ENCODE measurements at places on chromosomes 2 and 18.

- no peak for DNase-seq
Measured at GRCh38 chr2:119841550-119841949, 81.8 kb downstream of the PTPN4 start.

DNA sequence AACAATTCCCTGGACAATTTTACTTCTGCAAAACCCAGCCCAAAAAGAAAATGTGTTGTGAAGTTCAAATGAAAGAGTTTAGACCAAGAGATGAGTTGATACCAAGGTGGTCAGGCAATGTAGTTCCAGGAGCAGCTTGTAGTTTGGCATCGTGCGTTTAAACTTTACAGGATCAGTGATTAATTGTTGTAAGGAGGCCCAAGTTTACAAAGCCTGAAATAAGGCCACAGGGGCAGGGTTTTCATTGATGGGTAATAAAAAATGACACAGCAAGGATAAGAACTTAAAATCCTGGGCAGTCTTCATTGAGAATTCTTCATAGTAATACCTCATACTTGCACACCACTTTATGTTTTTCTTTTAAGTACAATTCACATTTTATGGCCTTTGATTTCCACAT, 463.9 kb upstream of the HNRNPA3 start:
- DNase-seq: no peak

- DNase-seq: no peak
Measured at GRCh38 chr2:144678736-144679135, 158.8 kb upstream of the ZEB2 start.

- DNase-seq: no peak
Measured at GRCh38 chr18:23226391-23226790, 91.1 kb downstream of the CABLES1 start.

DNA sequence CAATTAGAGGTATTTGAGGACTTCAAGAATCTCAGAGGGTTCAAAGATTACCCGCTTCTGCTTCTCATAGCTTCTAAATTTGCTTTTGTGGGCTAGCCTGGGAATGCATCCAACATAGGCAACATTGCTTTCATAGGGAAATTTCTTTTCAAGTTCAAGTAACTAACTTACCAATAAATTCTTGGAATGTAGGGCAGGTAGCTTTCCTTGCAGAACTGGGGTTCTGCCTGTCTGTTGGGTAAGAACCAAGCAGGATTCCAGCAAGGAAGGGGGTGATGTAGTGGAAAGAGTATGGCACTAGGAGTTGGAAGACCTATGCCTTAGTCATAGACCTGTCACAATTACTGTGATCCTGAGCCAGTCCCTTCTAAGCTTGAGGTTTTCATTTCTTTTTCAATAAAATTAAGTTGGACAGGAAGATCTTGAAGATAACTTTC, 164.1 kb downstream of the FHOD3 start:
- no peak for DNase-seq

- no peak for DNase-seq
Measured at GRCh38 chr2:121705390-121705789, 31.3 kb downstream of the NIFK start.

GRCh38 chr2:150100336-150100735, 387.1 kb downstream of the RND3 start:
- DNase-seq: no peak

DNA sequence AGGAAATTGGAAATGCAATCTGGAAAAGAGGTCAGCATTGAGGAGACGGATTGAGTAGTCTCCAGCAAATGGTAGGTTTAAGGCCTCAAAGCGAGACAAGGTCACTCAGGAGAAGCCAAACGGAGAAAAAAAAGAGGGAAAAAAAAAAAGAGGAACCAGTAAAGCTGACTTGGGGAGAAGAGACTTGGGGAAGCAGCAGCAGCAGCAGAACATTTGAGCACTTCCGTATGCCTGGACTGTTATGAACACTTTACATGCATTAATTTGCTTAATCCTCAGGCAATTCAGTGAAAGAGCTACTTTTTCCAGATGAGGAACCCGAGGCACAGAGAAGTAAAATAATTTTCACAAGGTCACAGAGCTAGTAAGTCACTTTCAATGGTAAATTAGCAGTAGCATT, 81.3 kb downstream of the OSBPL6 start:
- no peak for DNase-seq

GRCh38 chr2:234308073-234308812, 188.6 kb downstream of the ARL4C start:
- DNase-seq: no peak

All from NCI-H2107 (cell line).